H9 (cell line): ENCODE measurements at places on chromosomes 5 and 9.

GRCh38 chr5:131272724-131273123 is 8.9 kb downstream of the CDC42SE2 start:
- no peaks in the 10 kb centered on the region for H3K4me1 ChIP-seq
- 0 out of 2 replicates have a peak, but pooled peaks cover 4% of the 10 kb centered on the region for H3K36me3 ChIP-seq
- DNase-seq = no peak
- no peak overlapping the region for H3K4me3 ChIP-seq
- no peaks in the 10 kb centered on the region for H3K27me3 ChIP-seq

DNA sequence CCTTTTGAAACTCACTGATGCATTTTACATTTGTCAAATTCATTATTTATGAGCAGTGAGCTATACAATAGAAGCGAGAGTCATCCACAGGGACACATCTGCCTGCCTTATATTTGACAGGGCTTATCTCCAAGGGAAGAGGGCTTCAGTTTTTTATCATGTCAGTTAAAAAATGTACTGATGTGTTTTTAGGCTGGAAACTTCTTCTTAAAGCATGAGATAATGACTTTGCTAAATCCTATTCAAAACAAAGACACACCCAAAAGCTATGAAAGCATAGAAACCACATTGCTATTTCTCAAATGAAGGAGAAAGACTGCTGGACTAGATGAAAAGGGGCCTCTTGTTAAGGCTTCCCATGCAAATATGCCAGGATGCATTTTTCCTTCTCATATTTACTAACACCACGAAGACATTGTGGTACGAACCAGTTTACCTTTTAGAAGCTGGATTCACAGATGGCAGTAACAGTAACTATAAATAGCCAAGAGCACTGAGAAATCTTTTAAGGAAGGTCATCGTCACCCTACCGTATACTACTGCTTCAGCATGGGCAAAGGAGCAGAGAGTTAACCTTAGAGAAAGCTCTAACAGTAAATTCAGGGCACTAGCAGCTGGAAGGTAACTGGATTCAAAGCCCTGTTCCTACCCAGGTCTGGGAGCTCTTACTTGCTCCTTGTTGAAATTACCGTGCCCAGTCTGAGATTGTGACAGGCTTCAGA is 86.3 kb upstream of the IFNK start:
- no peak overlapping the region for H3K27ac ChIP-seq
- no peaks in the 10 kb centered on the region for H3K36me3 ChIP-seq
- no peaks in the 10 kb centered on the region for H3K27me3 ChIP-seq
- no peak overlapping the region for H3K4me3 ChIP-seq
- DNase-seq = no peak
- peaks cover 4% of the 10 kb centered on the region; the same call in 1 of the 2 replicates for H3K4me1 ChIP-seq

DNA sequence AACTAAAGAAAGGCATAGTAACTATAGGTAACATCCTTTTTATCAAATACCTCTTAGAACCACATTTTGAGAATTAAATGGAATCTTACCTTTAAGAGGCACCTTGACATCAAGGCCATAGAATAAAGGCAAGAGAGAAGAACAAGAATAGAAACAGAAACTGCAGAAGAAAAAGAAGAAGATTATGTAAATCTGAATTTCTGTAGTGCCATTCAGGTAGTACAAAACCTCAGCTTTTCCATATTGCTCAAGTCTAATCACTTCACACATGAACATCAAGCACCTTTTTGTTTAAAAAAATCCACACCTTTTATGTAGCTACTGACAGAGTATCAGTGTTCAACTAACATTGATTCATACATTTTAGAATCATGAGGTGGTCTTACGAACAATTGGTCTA is 91.8 kb upstream of the DPYSL3 start:
- H3K4me1 ChIP-seq = no peaks in the 10 kb centered on the region
- no peaks in the 10 kb centered on the region for H3K27me3 ChIP-seq
- DNase-seq = no peak
- no peak overlapping the region for H3K27ac ChIP-seq
- H3K4me3 ChIP-seq = no peak overlapping the region

GRCh38 chr5:131634666-131634995 is 398 bp downstream of the RAPGEF6 start:
- peak overlapping the region; percentile 90 for H3K4me3 ChIP-seq
- 0 out of 2 replicates have a peak, but pooled peaks cover 2% of the 10 kb centered on the region for H3K4me1 ChIP-seq
- no peak overlapping the region for H3K27ac ChIP-seq
- H3K27me3 ChIP-seq = no peaks in the 10 kb centered on the region
- H3K36me3 ChIP-seq = no peaks in the 10 kb centered on the region

DNA sequence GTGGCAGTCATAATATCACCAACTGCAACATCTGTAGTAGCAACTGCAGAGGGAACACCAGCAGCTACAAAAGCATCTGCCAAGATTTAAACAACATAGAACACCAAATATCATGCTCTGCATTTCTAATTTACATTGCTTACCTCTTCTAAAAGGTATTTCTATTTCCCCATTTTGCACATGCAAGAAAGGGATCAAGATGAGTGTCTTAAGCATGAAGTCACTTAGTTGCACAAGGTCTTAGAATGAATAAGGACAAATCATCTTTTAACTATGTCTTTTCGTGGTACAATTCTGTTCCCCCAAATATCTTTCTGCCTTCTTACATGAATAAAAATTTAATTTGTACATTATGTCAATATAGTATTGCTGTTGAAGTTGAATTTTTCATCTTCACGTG is 1746.4 kb downstream of the EFNA5 start:
- DNase-seq = no peak
- H3K4me3 ChIP-seq = no peak overlapping the region
- no peaks in the 10 kb centered on the region for H3K27me3 ChIP-seq
- no peaks in the 10 kb centered on the region for H3K4me1 ChIP-seq
